Neural progenitor cell (in vitro differentiated cells): ENCODE measurements at places on chromosomes 16 and 17.

- DNase-seq, result peak; percentile 43
Observed at GRCh38 chr17:78798695-78799559, 16.9 kb upstream of the CYTH1 start.

DNA sequence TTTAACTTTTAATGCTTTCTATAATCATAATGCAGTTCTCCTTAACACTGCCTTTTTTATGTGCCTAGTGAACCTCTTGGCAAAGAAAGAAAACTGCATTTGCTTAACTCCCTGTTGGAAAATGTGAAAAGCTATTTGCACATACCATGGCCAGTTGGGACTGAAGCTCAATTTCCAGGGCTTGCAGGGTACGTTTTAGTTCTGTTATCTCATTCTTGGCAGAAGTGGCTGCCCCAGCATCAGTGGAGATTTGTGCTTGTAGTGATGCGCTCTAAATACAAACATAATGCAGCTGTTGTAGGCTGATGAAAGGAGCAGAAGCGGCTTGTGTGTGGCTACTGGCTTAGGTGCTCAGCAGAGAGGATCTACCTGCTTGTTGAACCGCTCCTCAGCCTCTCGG is 3.7 kb downstream of the KRT24 start:
- DNase-seq, result no peak

- no peak for DNase-seq
Observed at GRCh38 chr17:58470356-58470755, 17.9 kb downstream of the HSF5 start.

GRCh38 chr17:74928786-74929185 is 4.7 kb downstream of the OTOP2 start:
- no peak for DNase-seq

- DNase-seq, result no peak
Observed at GRCh38 chr17:78357177-78357586, 2.7 kb downstream of the SOCS3 start.

GRCh38 chr17:36523113-36523512 is 11.6 kb downstream of the MYO19 start:
- DNase-seq, result no peak

GRCh38 chr17:2613089-2613808 is 19.8 kb downstream of the PAFAH1B1 start:
- DNase-seq, result no peak

DNA sequence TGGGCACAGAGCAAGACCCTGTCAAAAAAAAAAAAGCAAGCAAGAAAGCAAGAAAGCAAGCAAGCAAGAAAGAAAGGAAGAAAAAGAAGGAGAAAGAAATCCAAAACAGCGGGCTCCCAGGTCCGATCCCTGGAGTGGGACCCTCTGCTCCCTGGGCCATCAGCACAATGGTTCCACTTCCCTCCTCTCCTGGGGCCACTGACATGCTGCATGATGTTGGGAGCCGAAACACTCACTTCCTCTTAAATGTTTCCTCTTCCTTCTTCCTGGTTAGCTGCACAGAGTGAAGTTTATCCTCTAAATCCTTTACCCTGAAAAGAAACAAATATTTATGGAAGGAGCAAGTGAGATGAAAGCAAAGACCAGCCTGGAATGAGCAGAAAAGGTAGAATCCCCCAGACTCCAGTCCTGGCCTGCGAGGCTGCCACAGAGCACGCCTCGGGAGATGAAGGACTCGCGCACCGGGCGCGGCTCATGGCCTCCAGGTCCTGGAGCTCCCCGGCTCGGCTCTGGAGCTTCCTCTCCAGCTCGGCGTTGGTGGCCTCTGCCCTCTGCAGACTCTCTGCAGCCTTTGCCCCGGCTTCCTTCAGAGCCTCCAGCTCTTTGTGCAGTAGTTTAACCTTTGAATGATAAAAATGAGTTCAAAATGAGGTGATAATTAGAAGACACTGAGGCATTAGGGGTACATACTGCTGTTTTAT is 19.0 kb downstream of the CCDC57 start:
- DNase-seq, result no peak

GRCh38 chr16:88453611-88454522 is 787 bp downstream of the ZFPM1 start:
- DNase-seq, result peak; percentile 52

DNA sequence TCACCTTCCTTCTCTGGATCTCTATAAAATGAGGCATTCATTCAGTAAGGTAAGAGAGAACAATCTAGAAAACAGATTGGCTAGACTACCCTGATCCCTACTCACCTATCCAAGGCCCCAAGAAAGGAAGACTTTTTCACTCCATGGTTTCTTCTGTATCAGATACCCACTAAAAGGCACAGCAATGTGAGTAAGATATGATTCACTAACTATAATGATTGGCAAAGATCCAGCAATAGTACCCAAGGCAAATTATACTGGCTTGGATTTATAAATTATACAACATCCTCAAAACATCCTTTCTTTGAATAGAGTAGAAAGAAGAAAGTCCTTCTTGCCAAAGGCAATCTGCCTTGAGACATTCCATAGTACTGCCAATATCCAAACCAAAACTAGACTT is 1432.0 kb upstream of the GOT2 start:
- DNase-seq, result no peak

GRCh38 chr16:88911136-88911945 is 44.9 kb upstream of the PABPN1L start:
- no peak for DNase-seq

GRCh38 chr16:22813223-22813947 is 577 bp upstream of the HS3ST2 start:
- peak; percentile 94 for DNase-seq

GRCh38 chr17:75549246-75550138 is 24.0 kb downstream of the LLGL2 start:
- peak; percentile 82 for DNase-seq

- no peak for DNase-seq
Observed at GRCh38 chr17:6135236-6135635, 65.1 kb downstream of the WSCD1 start.

DNA sequence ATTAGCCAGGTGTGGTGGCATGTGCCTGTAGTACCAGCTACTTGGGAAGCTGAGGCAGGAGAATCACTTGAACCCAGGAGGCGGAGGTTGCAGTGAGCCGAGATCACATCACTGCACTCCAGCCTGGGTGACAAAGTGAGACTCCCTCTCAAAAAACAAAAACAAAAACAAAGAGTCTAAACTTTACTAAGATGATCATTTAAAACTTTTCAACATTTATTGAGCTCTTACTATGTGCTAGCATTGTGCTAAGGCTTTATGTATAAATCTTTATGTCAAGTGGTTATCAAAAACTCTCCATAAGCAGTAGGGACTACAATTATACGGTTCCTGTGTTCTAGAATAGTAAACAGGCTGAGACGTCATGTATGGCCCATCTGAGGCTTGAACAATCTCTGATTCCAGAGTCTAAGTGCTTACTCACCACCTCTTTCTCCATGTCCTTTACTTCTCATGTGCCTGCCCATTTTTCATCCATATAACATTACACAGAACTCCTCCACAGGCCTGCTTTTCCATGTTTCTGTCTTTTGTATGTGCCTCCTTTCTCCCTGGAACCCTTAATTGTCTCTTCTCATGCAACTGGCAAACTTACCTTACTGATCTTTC is 66.7 kb downstream of the NUP88 start:
- no peak for DNase-seq

- peak; percentile 25 for DNase-seq
Observed at GRCh38 chr17:76556765-76557367, 17.0 kb downstream of the PRCD start.

DNA sequence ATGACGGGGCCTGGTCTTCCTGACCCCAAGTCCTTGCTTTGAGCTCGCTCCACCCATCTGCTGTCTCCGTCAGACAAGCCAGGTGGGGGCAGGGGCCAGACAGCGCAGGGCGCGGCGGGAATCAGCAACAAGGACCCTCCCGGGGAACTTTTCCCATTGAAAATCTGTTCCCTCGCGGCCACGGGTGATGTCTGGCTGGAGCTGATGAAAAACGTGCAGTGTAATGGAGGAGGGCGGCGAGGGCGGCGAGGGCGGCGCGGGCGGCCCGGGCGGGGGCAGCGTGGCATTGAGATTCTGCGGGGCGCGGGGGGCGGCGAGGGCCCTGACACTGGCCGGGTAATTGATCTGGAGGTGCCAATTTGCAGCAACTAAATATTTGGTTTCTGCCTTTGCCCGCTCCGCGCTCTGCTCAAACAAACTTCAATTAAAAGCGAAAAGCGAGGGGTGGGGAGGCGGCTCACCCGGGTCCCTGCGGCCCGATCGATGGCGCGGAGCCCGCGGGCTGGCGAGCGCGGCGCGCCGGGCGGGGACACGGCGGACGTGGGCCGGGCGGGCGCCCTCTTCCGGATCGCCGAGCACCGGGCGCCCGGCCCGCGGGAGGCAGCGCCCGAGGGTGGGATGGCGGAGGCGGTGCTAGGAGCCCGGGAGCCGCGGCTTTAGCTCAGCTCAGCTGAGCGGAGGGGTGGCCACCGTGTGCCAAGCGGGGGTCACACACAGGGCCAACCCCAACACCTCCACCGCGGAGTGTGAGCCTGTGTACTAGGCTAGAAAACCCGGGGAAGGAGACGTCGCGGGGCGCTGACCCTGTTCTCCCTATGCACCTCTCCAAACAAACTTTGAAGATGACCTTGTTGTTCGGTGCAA is 32.4 kb downstream of the DCAKD start:
- DNase-seq, result peak; percentile 53

GRCh38 chr17:42285346-42286050 is 2.8 kb upstream of the STAT5A start:
- no peak for DNase-seq

DNA sequence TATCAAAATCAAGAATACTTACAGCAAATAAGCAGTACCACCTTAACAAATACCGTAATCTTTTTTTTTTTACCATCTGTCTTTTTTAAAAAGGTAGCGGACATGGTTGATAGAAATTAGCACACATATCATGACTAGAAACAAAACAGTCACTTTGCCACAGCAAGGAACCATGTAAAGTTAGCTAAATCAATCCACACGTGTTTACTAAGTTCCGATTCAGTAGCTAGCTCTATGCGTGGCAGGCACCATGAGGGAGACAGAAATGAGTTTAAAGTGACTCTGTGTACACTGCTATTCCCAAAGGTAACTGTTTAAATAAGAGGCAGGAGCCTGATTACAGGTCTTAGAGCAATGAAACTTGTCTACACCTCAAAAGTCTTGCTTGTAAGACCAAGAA is 108.6 kb downstream of the XYLT1 start:
- no peak for DNase-seq

DNA sequence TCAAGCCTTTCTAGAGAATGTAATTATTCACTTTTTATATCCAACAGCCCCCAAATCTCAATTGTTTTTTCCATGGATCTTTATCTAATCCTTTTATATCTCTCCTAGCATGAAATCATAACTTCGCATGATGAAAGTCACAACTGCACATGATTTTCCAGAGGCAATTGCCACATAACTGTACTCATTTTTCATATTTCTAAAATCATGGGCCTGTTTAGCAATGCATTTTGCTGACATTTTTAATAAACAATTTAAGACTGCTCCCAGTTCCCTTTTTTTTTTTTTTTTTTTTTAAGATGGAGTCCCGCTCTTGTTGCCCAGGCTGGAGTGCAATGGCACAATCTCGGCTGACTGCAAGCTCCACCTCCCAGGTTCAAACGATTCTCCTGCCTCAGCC is 83.5 kb downstream of the VMP1 start:
- no peak for DNase-seq

GRCh38 chr17:32610943-32611342 is 124.2 kb downstream of the CDK5R1 start:
- DNase-seq, result no peak

GRCh38 chr17:82104797-82105416 is 6.9 kb upstream of the FASN start:
- no peak for DNase-seq

DNA sequence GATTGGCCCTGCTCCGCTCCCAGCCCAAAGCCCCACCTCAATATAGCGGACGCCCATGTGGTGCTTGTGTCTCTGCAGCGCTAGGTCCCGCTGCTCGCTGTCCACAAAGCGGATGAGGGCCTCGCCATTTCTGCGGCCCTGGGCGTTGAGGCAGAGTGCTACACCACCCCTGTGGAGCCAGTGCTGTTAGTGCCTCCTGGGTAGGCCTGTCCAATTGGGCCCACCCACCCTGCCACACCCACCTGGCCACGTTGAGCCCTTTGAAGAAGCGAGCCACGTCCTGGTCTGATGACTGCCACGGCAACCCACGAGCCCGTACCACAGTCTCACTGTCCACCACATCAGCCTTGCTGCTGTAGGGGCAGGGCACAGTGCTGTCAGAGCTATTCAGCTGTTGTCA is 3.6 kb downstream of the ESRP2 start:
- no peak for DNase-seq

GRCh38 chr17:39863918-39864746 is at the start of gene IKZF3:
TSS of gene IKZF3 (minus strand) at chr17:39864312. CDS start at chr17:39864126, 186 bp downstream.
- peak; percentile 93 for DNase-seq

- DNase-seq, result no peak
Observed at GRCh38 chr16:17511340-17511739, 40.6 kb upstream of the XYLT1 start.

- no peak for DNase-seq
Observed at GRCh38 chr17:6711081-6711674, 2.0 kb downstream of the SLC13A5 start.

DNA sequence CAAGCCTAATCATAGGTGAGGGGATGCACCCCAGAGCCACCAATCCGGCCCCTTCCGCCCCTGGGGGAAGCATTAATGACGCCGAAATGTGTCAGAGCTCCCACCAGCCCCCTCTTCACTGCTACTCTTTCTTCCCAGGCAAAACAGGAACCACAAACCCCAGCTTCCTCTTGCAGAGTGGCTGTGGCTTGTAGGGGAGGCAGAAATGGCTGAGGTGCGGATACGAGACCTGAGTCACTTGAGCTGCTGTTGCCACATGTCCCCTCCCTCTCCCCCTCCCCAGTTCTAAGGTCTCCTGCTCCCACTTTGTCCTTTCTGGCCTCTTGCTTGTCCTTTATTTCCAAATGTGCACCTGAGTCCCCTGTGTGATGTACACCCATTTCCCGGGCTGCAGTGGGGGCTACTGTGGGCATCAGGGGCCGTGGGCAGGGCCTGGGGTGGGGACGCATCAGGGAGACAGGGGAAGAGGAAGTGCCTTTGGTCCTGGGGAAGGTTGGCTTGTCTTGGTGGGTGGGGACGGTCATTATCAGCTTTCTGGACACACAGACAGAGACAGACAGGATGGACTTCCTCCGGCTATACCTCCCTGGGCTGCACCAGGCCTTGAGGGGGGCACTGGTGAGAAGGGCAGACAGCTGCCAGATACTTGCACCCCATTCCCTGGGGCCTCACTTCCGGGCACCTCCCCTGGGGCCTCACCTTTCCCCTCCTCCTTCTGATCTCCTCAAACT is at the start of gene APOBR:
Gene APOBR (plus strand): TSS at position 523 of the 731 bp plus-strand sequence. CDS start 39 bp downstream, at position 562.
- DNase-seq, result no peak

DNA sequence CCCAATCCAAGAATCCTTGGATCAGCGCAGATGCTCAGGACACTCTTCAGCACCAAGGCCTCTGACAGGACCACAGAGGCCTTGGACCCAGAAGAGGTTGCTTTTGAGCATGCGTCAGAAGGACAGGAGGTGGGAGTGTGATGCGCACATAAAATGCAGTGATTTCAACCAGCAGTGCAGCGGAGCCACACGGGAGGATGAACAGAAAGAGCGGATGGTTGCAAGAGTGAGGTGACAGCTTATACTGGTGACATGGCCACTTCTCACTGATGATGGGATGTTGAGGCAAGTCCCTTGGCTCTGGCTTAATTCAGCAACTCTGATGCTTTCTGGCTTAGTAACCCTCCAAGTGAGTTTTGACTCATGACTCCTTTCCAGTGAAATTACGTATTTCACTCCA is 25.2 kb upstream of the ERN1 start:
- no peak for DNase-seq

GRCh38 chr17:33976831-33977230 is 278.3 kb upstream of the CCL2 start:
- peak; percentile 12 for DNase-seq

GRCh38 chr16:578870-579405 is 9.2 kb downstream of the PIGQ start:
- peak; percentile 89 for DNase-seq
